ENCODE measurements at places on chromosomes 7 and 10.

DNA sequence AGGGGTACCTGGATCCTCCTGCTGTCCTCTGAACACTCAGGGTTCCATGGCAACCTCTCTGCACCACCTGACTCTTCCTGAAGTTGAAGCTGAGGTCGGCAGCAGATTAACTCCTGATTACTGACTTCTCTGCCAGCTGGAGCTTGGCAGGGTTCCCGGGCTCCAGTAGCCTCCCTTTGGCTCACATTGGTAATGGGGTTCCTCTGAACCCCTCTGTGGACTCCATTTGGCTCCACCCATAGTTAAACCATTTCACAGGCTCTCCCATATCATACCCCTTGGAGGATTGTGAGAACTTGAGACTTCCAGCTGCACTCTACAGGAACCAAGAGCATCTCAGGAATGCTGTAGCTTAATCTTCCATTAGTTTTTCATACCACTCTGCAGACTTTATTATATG, 292.5 kb downstream of the HDAC9 start:
- DNase-seq: no peak

DNA sequence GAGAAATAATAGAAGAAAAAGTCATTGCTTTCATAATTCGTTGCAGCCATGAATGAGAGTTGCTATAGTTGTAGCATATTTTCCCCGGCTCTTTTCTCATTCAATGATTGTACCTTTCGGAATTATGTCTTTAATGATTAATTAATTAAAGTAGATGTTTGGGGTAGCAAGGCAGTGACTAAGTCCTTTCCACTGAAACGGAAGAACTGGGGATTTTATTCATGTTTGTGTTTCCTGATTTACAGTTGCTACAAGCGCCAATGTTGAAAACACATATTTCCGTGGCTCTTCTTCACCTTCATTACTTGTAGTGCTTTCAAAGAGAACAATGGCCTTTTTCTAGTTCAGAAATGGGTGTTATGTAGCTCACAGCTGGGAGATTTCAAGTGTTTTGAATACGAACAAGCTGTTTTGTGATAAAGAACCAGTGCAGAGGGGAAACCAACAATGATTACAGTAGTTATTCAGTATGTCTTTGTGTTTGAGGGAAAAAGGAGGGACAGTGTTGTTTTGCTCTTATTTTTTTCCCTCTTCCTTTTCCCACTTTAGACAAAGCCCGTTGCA, 153.5 kb downstream of the NSUN6 start:
- DNase-seq: no peak

DNA sequence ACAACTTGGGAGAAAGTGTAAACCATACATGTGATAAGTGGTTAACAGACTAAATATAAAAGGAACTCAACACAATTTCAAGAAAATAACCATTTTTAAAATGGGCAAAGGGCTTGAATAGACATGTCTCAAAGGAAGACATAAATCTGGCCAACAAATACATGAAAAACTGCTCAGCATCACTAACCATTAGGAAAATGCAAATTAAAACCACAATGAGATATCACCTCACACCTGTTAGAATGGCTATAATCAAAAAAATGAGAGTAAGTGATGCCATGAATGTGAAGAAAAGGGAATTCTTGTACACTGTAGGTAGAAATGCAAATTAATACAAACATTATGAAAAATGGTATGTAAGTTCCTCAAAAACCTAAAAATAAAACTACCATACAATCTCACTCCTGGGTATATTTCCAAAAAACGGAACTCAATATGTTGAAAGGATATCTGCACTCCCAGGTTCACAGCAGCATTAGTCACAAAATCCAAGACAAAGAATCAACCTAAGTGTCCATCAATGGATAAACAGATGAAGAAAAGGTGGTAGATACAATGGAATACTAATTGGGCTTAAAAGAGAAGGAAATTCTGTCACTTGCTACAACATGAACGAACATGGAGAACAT, 5.6 kb downstream of the SNX13 start:
- no peak for DNase-seq

- DNase-seq: no peak
Measured at GRCh38 chr7:39910108-39910869, 39.8 kb upstream of the CDK13 start.

GRCh38 chr10:63627881-63628296, 106.7 kb downstream of the REEP3 start:
- DNase-seq: no peak

DNA sequence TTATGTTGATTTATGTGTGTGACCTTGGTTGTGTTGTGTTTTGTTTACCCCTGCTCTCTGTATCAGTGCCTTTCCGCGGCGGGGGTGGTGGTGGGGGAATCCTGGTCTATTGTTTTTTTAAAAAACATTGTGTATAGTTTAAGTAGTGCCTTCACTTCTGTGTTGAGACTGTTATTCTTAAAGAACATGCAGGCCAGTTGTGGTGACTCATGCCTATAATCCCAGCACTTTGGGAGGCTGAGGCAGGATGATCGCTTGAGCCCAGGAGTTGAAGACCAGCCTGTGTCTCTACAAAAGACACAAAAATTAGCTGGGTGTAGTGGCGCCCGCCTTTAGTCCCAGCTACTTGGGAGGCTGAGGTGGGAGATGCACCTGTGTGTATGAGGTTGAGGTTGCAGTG, 429.0 kb upstream of the LRGUK start:
- no peak for DNase-seq

DNA sequence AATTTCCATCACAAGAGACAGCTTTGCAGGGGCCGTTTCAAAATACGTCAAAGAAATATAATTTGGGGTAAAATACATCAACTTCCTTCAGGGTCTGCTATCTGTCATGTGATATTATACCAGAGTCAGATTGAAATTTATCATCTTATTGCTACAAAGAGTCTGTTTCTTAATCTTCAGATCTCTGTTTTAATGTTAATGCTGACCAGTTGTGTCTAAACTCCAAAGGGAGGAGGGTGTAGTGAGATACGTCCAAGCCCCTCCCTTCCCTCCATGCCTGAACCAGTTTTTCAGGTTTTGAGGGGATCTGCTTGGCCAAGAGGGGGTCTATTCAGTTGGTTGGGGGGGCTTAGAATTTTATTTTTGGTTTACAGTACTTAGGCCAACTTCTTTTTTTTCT, 891.6 kb downstream of the GRM8 start:
- DNase-seq: no peak

DNA sequence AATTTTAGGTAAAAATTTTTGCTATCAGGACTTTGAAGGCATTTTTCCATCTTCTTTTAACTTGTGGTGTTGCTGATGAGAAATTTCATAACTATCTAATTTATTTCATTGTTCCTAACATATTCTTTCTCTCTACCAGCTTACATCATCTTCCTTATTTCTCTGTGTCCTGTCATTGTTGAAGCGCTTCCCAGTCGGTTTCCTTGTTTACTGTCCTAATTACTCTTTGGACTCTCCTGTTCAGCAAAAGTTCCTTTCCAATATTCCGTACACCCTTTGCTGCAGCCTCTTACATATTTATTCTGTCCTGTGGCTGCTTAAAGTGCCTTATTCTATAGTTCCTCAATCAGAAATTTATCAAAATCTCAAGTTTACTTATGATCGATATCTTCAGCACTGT, 609.0 kb upstream of the FZD8 start:
- no peak for DNase-seq

DNA sequence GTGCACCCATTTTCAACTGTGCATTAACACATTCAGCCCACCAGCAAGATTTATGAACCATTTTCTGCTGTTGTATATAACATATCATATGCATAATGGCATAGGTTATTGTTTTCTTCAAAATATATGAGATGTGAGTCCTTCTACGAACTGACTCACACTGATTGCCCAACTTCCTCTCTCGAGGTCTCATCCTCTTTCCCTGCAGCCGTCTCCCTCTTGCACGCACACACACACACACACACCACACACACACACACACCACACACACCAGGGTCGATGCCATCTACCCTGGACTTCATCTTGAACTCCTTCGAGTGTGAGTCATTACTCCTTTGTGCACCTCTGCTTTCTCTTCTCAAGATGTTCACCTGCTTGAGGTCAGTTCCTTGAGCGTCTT, 36.7 kb downstream of the EGFR start:
- DNase-seq: no peak

DNA sequence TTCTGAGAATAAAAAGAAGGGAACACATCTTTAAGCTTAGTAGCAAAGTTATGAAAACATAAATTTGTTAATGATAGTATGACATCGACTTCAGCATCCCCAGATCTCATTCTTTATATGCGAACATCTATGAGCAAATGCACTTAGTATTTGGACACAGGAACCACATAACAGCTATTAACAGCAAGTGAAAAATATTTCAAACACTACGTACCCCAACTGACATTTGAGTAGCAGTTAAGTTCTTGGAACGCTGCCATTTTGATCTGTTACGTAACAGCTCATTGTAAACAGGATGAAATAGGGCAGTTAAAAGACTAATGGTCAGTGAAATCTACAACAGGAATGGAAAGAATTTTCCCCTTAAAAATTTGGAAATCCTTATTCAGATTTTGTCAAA, 428.9 kb downstream of the TNS3 start:
- DNase-seq: no peak

DNA sequence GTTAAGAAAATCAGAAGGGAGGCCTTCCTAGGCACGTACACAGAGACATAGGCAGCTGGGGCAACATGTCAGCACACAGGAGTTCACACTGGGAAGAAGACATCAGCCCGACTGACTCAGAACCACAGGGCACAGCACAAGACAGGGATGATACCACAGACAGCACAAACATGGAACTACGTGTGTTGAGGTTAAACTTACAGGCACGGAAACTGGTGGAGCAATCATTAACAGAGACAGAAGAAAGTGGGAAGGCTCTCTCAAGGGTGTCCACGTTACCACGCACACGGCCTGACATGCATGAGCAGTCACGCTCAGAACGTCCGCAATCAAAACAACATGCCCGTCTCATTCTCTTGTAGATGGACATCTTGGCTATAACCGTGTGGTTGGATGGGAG, 636.4 kb downstream of the KCNMA1 start:
- no peak for DNase-seq

DNA sequence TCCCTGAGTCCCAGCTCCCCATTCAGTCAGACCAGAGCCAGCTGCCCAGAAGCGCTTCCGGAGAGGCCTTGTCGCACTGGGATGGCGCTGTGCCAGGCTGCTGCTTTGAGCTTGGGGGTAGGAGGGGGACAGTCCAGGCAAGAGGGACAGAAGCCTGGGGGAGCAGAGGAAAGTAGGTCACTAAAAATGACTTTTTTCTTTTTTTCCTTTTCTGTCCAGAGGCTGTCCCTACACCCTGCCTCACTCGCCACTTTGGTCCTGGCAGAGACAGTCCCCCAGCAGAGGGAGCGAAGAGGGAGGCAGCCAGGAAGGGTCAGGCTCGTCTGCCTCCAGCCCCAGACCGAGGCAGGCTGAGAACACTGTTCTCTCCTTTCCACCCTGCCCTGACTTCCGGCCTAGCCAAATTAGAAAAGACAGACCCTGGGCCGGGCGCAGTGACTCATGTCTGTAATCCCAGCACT, 15.8 kb upstream of the TRIM8 start:
- no peak for DNase-seq

DNA sequence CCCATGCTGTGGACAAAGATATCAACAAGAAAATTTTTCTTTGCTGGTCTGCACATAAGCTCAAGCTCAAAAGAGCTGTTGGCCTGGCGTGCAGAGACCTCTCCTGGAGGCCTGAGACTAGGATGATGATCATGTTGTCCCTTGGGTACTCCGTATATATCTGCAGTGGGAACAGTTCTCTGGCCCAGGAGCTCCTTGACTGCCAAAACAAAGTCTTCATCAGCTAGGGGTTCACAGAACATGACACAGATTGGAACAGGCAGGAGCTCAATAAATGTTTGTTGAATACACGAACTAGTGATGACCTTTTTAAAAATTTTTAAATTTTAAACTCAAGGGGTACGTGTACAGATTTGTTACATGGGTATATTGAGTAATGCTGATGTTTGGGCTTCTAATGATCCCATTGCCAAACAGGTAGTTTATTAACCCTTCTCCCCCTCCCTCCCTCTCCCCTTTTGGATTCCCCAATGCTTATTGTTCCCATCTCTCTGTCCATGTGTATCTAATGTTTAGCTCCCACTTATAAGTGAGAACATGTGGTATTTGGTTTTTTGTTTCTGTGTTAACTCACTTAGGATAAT, 49.1 kb downstream of the ZNF783 start:
- no peak for DNase-seq

DNA sequence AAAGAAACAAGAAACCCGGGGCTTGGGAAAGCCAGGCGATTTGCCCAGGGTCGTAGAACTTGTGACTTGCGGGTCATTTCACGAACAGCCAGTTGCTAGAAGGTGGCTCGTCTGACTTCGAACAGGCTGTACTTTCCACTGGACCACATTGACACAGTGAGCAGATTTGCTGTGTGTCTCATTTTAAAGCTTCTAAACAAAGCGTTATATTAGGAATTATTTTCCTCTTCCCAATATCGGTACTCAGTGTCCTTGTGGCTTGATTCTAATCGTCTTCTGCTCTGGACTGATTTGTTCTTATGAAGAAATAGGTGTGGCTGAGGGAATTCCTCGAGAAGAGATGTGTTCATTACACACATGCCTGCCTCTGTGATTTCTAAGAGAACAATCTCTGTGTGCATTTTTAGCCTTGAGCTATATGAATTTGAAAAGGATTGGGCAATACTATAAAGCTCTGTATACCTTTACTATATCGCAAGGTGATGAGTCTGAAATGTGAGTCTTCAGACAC, 150.0 kb upstream of the PRR15 start:
- no peak for DNase-seq

Data from GM12891 (cell line).